Panc1 (cell line): ENCODE measurements at places on chromosomes 4 and X.
A peak's percentile ranks its signal among the peaks of the same experiment; 100 is the strongest.

- no peaks in the 10 kb centered on the region for H3K36me3 ChIP-seq
- no peak overlapping the region for H3K27ac ChIP-seq
- DNase-seq, result no peak
- H3K4me1 ChIP-seq, result no peaks in the 10 kb centered on the region
Measured at GRCh38 chr4:139630126-139630495, 35.5 kb upstream of the MGST2 start.

GRCh38 chr4:33628296-33628695 is 2616.0 kb downstream of the ARAP2 start:
- no peak overlapping the region for H3K4me3 ChIP-seq
- no peak for DNase-seq
- H3K36me3 ChIP-seq, result no peaks in the 10 kb centered on the region
- no peak overlapping the region for H3K27ac ChIP-seq

DNA sequence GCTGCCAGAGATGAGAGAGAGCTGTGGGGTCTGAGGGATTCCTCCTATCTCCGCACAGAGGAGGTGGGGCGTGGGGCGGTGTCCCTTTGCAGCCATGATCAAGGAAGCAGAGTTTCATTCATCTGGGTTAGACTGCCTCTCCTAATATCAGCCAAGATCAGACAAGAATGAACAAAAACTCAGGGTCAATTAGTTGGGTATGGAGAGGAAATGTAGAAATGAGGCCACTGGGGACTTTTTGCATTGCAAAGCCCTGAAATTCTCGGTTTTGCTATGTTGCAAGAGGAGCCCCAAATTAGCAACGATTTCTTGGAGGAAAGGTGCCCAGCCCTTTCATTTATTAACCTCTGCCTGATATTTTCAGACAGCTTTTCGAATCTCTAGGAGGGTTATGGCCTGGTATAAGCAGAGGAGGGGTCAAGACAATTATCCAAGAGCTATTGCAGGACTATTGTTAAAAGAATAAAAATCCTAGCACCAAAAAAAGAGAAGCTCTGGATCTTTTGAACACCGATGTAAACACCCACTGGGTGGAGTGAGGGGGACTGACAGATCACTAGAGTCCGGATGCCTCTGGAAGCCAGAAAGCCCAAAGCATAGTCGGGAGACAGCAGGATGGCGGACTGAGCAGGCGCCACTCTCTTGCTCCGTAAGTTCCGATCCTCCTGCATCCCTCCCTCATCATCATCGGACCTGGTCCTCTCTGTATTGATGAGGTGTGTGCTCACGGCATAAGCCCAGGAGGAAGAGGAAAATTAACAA is 34.4 kb upstream of the ACSL1 start:
- DNase-seq, result no peak
- no peaks in the 10 kb centered on the region; the same call in 1 of the 2 replicates for H3K27me3 ChIP-seq
- H3K27ac ChIP-seq, result no peak overlapping the region
- no peak overlapping the region for H3K4me3 ChIP-seq

DNA sequence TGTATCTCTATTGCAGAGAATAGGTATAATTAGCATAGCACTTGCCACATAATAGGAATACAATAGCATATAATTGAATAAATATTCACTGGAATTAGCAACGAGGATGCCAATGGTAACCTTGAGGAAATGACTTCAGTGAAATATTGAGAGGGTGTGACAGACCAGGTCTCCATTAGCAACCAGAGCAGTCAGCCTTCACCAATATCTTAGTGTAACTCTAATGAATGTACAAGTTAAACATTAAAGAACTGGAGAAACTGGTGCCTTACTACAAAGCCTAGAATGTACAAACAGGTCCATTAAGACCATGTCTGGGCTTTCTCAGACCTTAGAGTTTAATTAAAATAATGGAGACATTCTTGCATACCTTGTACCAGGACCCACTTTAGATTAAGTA is 143.0 kb downstream of the MAGEB17 start:
- H3K27ac ChIP-seq, result no peak overlapping the region
- H3K36me3 ChIP-seq, result no peaks in the 10 kb centered on the region
- H3K4me1 ChIP-seq, result no peaks in the 10 kb centered on the region
- no peak overlapping the region for H3K4me3 ChIP-seq
- no peak for DNase-seq

- no peaks in the 10 kb centered on the region; the same call in 1 of the 2 replicates for H3K4me1 ChIP-seq
- H3K36me3 ChIP-seq, result no peaks in the 10 kb centered on the region
- no peak for DNase-seq
- H3K27ac ChIP-seq, result no peak overlapping the region
- H3K4me3 ChIP-seq, result no peak overlapping the region
Measured at GRCh38 chr4:5954056-5954760, 61.3 kb upstream of the CRMP1 start.

DNA sequence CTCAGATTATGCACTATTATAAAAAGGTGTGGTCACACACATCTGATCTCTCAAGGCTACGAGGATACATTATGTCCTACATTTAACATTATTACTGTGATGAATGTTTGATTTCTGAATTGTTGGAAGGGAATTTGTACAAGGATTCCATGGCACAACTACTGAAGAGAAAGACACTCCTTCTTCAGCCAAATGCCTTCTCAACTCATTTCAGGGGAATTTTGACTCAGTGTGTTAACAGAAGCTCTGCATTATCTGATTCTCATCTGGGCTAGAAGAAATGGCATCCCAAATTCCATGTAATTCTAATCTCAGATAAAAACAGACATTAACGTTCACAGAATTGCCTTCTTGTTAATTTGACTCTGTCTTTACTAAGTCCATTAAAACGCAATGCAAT is 477.7 kb downstream of the PDGFC start:
- no peaks in the 10 kb centered on the region for H3K36me3 ChIP-seq
- DNase-seq, result no peak
- no peaks in the 10 kb centered on the region for H3K27me3 ChIP-seq
- H3K4me1 ChIP-seq, result no peaks in the 10 kb centered on the region
- no peak overlapping the region for H3K27ac ChIP-seq

DNA sequence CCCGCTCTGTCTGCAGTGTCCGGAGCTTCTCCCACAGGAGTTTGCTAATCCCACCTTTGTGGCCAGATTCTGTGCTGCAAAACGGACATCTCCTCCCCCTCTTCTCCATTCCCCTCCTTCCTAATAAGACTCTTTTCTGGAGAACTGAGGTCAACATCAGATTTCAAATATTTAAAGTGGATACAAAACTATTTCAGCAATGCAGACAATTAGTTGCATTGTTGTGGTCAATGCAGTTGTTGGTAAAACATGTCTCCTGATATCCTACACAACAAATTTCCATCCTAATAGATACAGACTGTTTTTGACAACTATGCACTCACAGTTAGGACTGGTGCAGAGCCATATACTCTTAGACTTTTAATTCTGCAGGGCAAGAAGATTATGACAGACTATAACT is 5.1 kb upstream of the MCUB start:
- H3K27ac ChIP-seq, result no peak overlapping the region
- no peak for DNase-seq
- H3K36me3 ChIP-seq, result no peaks in the 10 kb centered on the region
- no peaks in the 10 kb centered on the region; the same call in 1 of the 2 replicates for H3K4me1 ChIP-seq
- H3K4me3 ChIP-seq, result no peak overlapping the region
- no peaks in the 10 kb centered on the region for H3K27me3 ChIP-seq

DNA sequence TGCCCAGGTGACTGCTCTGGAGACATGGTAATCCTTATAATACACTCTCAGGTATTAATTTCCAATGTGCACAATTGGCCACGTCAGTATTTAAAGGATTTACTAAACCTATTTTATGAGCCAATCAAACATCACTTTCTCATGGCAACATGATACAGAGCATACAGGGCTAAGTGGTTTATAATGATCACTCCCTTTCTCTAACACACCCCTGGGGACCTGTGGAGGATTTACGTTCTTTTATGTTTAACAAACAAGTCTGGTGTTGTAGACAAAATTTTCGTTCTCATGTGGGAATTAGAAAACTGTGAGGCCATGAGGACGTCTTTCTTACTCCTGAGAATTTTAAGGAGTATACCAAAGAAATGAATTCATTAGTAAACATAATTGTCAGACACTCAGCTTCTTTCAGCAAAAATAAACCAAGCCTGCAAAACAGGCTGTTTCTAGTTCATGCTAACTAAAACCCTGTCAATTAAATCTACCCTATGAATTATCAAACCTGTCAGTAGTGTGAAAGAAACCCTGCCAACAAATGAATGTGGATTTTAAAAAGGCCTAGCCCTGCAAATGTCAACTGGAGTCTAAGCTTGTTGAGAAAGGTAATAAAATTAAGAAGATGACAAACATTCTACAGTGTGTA is 155.8 kb downstream of the PDGFC start:
- no peak overlapping the region for H3K4me3 ChIP-seq
- no peak overlapping the region for H3K27ac ChIP-seq
- H3K27me3 ChIP-seq, result no peaks in the 10 kb centered on the region
- no peaks in the 10 kb centered on the region for H3K4me1 ChIP-seq

GRCh38 chr4:186191200-186192065 is at the start of gene CYP4V2:
Gene CYP4V2 (plus strand): TSS chr4:186191567. CDS start chr4:186191824, 257 bp downstream.
- H3K36me3 ChIP-seq, result no peaks in the 10 kb centered on the region
- peak within 1 kb of the TSS; percentile 21; the same call in 1 of the 2 replicates for H3K27ac ChIP-seq
- DNase-seq, result peak; percentile 8

GRCh38 chrX:115533485-115533884 is 27.5 kb upstream of the PLS3 start:
- no peak overlapping the region for H3K27ac ChIP-seq
- H3K4me3 ChIP-seq, result no peak overlapping the region
- no peak for DNase-seq
- H3K4me1 ChIP-seq, result no peaks in the 10 kb centered on the region
- H3K27me3 ChIP-seq, result no peaks in the 10 kb centered on the region

GRCh38 chr4:54937501-54937900 is 187.9 kb downstream of the KDR start:
- no peak overlapping the region for H3K4me3 ChIP-seq
- no peak overlapping the region for H3K27ac ChIP-seq
- DNase-seq, result no peak
- H3K27me3 ChIP-seq, result no peaks in the 10 kb centered on the region
- H3K36me3 ChIP-seq, result no peaks in the 10 kb centered on the region

GRCh38 chr4:183300070-183300469 is 20.0 kb downstream of the CLDN22 start:
- no peak overlapping the region for H3K4me3 ChIP-seq
- no peak overlapping the region for H3K27ac ChIP-seq
- H3K27me3 ChIP-seq, result no peaks in the 10 kb centered on the region
- no peaks in the 10 kb centered on the region for H3K4me1 ChIP-seq

- no peaks in the 10 kb centered on the region for H3K27me3 ChIP-seq
- H3K36me3 ChIP-seq, result no peaks in the 10 kb centered on the region
- H3K27ac ChIP-seq, result no peak overlapping the region
- H3K4me1 ChIP-seq, result no peaks in the 10 kb centered on the region
- DNase-seq, result peak; percentile 7
- H3K4me3 ChIP-seq, result no peak overlapping the region
Measured at GRCh38 chrX:142251680-142252079, 46.6 kb upstream of the MAGEC2 start.

- H3K4me3 ChIP-seq, result no peak overlapping the region
- no peaks in the 10 kb centered on the region for H3K27me3 ChIP-seq
- no peak overlapping the region for H3K27ac ChIP-seq
- H3K36me3 ChIP-seq, result no peaks in the 10 kb centered on the region
- H3K4me1 ChIP-seq, result no peaks in the 10 kb centered on the region
Measured at GRCh38 chrX:105738162-105738561, 84.2 kb upstream of the NRK start.

DNA sequence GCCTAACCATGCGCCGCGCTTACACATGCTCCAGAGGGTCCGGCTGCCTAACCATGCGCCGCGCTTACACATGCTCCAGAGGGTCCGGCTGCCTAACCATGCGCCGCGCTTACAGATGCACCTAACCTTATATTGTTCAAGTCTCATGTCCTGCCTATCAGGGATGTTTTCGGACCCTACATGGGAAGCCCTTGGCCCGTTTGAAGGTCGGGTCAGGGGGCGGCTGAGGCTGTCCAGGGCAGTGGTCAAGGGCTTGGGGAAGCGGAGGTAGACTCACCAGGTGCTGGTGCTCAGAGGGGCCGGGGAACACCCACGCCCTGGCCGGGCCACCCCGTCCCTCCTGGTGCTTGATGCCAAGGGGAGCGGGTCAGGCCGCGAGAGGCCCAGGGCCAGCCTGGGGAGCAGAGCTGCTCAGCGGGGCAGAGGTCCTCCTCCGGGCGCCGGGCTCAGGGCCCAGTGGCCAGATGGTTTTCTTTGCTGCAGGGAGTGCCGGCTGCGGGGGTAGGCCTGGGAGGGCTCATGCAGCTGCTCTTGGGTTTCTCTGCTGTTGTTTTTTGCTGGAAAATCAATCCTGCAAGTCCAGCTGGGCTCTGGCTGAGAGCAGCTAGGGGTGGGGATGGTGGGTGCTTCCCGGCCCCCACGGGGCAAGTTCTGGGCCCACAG is 35.4 kb upstream of the SPON2 start:
- H3K27me3 ChIP-seq, result no peaks in the 10 kb centered on the region
- peaks cover 27% of the 10 kb centered on the region for H3K4me1 ChIP-seq
- no peak overlapping the region for H3K4me3 ChIP-seq
- H3K36me3 ChIP-seq, result no peaks in the 10 kb centered on the region
- H3K27ac ChIP-seq, result no peak overlapping the region
- no peak for DNase-seq

DNA sequence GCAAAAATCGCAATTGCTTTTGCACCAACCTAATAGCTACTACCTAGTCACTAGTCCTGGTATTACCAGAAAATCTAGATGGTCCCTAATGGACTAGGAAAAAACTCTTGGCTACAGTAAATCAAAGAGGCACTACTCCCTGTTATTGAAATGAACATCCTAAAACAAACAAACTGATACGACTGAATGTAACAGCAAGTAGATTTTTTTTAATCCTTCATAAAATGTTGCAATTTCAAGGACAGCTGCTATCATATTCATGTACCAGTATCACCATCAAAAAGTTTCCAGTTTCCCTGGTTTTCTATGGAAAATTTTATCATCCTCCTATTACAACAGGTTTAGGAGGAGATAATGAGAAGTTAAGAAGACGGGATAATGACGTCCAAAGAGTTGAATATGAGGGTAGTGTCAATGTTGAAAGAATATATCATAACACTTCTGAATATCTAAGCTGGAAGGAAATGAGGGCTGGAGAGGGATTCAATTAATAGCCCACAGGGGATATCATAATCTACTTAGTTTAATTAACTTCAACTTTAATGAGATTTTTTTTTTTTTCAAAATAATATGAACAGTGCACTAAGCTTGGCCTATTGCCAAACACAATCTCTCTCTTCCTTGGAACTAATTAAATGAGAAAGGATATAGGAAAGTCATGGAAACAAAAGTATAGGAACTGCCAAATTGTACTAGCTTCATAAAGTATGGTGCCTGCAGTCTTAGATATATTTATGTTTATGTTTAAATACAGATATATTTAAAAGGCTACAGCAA is 94.8 kb upstream of the SMIM10 start:
- H3K4me1 ChIP-seq, result peaks cover 12% of the 10 kb centered on the region; the same call in 1 of the 2 replicates
- no peaks in the 10 kb centered on the region for H3K27me3 ChIP-seq
- peaks cover 29% of the 10 kb centered on the region for H3K36me3 ChIP-seq
- no peak for DNase-seq
- H3K27ac ChIP-seq, result peak overlapping the region; percentile 67

DNA sequence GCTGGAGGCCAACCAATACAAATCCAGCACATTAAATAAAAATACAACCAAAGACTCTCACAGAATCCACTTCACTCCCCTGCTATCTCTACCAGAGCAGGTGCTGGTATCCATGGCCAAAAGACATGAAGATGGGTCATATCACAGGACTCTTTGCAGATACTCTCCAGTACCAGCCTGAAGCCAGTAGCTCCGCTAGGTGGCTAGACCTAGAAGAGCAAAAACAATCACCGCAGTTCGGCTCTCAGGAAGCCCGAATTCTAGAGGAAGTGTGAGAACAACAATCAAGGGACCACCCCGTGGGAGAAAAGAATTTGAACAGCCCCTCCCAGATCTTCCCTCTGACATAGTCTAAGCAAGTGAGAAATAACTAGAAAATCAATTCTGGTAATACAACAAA is 20.2 kb downstream of the CLIC2 start:
- no peaks in the 10 kb centered on the region; the same call in 1 of the 2 replicates for H3K27me3 ChIP-seq
- no peaks in the 10 kb centered on the region for H3K4me1 ChIP-seq
- H3K4me3 ChIP-seq, result no peak overlapping the region
